ENCODE measurements at places on chromosomes 16 and 17.

GRCh38 chr16:35148748-35149147 is 1689.3 kb downstream of the TP53TG3F start:
- DNase-seq: no peak

DNA sequence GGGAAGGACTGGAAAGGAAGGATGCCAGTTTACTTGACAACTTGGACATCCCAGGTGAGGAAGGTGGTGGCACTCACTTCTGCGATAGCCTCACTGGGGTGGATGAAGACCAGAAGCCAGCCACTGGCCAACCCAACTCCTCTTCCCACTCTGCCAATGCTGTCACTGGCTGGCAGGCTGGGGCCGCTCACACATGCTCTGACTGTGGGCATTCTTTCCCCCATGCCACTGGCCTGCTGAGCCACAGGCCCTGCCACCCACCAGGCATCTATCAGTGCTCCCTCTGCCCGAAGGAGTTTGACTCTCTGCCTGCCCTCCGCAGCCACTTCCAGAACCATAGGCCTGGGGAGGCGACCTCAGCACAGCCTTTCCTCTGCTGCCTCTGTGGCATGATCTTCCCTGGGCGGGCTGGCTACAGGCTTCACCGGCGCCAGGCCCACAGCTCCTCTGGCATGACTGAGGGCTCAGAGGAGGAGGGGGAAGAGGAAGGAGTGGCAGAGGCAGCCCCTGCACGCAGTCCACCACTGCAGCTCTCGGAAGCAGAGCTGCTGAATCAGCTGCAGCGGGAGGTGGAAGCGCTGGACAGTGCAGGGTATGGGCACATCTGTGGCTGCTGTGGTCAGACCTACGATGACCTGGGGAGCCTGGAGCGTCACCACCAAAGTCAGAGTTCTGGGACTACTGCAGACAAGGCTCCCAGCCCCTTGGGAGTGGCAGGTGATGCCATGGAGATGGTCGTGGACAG is 4.5 kb downstream of the ZNF646 start:
- no peak for DNase-seq

DNA sequence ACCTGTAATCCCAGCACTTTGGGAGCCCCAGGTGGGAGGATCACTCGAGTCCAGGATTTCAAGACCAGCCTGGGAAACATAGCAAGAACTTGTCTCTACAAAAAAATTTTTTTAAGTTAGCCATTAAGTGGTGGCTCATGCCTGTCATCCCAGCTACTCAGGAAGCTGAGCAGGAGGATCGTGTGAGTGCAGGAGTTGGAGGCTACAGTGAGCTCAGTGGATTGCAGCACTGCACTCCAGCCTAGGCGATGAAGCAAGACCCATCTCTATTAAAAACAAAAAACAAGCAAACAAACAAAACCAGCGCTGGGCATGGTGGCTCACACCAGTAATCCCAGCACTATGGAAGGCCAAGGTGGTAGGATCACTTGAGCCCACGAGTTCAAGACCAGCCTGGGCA is 38.0 kb downstream of the HEATR3 start:
- no peak for DNase-seq

GRCh38 chr17:50866950-50867362 is 802 bp upstream of the TOB1 start:
- no peak for DNase-seq

GRCh38 chr16:68754084-68754792 is 17.1 kb downstream of the CDH1 start:
- DNase-seq: no peak

- DNase-seq: no peak
Observed at GRCh38 chr16:85376292-85377095, 236.6 kb upstream of the GSE1 start.
